CD4-positive, alpha-beta T cell treated with Interleukin-21 for 1 hour (primary cell): ENCODE measurements at places on chromosomes 6 and 20.

GRCh38 chr6:46129629-46130511 lies at the start of gene ENPP4:
Gene ENPP4, plus strand, starts transcription at chr6:46129989. Its CDS starts 9,595 bp downstream, at chr6:46139584.
- DNase-seq, result peak; percentile 98

GRCh38 chr6:168218785-168219566 lies 100.6 kb downstream of the DACT2 start:
- DNase-seq, result no peak

GRCh38 chr6:73418081-73418741 lies 23.6 kb downstream of the DDX43 start:
- DNase-seq, result no peak

DNA sequence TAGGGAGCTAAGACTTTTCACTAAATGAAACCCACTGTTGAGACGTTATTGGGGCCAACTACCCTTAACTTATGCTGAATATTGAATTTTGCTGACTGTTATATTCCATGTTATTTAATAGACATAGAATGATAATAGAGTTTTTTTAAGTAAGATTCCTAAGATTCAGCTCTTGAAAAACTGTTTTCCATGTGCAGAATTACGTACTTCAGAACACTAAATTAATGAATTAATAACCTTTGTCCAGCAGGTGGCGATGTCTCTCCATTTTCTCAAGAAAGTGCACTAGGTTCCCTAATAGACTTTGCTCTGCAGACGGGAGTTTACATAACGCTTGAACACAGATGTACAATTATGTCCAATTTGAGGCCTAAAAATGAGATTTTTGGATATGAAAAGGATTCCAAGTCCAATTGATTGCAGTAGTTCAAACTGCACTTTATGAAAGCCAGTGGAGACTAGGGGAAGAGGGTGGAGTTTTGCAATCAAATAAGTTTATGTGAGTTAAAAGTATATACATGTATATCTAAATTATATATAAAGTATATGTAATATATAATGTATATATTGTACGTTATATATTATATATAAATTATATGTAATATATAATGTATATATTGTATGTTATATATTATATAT lies 282.1 kb downstream of the UST start:
- DNase-seq, result peak; percentile 85

GRCh38 chr20:17841751-17842215 lies 126.8 kb downstream of the SNX5 start:
- no peak for DNase-seq

- DNase-seq, result no peak
Observed at GRCh38 chr6:109469591-109470189, 13.3 kb downstream of the ZBTB24 start.

DNA sequence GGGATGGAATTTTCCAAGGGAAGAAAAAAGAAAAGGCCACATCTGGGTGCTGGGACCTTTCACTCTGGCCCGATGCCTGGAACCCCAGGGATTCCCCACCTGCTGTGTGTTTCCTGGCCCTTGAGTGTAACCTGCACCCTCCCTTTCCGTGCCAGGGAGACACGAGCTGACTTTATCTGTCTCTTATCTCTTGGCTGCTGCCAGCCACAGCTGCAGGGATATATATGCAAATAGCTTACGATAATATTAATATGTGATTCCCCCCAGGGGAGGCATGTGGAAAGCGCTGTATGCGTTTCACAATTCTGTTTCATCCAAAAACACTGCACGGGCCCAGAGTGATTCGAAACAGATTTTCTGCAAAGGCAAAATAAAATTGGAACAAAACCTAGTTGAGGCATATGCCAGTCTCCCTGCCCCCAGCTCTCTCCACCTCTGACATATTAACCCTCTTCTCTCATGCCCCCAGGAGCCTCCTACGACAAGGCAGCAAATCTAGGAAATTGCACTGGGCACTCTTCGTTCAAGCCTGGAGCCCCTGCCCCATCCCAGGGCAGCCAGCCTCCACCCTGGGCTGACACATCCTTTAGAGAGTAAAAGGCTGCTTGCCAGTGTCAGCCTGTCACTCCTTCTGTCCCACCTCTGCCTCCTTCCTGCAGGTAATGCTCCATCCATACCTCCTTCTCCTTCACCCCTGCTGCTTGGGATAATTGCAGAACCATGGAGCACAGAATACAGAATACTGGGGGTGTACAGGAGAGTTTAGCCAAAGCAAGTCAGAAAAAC lies 1.3 kb downstream of the RIPOR3 start:
- DNase-seq, result no peak

- DNase-seq, result no peak
Observed at GRCh38 chr6:131146865-131147264, 11.6 kb downstream of the AKAP7 start.

- no peak for DNase-seq
Observed at GRCh38 chr20:21808863-21809664, 103.6 kb downstream of the PAX1 start.

DNA sequence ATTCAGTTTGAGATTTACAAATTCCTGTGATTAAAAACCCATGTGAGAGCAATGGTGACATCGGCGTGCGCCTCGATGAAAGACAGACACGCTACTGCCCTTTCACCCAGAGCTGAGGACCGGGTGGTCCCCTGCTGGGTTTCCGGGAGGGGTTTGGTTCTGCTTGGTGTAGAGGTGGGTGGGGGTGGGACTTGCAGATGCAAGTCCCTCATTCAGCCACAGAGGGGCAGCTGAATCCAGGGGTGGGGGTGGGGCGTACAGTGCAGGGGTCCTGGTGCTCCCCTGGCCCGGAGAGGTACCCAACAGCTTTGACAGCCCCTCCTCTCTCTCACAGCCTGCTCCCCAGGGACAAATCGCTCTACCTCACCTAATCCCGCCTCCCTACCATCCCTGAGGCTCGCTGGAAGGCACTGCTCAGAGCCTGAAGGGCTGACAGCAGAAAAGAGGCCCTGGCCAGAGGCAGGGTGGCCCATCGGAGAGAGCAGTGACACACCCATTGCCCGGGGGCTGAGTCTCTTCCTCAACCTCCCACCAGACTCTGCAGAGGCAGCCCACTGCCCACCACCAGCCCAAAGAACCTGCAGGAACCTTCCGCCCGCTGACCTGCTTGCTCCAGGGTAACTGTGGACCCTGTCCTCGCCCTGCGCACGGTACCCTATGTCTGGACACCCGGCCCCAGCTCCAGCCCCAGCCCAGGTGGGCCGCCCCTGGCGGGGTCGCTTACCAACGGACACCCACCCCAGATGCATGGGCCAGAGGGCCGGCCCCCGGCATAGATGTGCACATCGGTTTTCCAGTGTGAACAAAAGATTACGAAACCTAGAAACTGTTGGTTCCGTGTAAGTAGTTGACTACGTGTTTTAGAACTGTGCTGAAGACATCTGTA lies 118.4 kb downstream of the JPH2 start:
- DNase-seq, result no peak

GRCh38 chr6:112221561-112221960 lies 32.8 kb downstream of the LAMA4 start:
- DNase-seq, result no peak

DNA sequence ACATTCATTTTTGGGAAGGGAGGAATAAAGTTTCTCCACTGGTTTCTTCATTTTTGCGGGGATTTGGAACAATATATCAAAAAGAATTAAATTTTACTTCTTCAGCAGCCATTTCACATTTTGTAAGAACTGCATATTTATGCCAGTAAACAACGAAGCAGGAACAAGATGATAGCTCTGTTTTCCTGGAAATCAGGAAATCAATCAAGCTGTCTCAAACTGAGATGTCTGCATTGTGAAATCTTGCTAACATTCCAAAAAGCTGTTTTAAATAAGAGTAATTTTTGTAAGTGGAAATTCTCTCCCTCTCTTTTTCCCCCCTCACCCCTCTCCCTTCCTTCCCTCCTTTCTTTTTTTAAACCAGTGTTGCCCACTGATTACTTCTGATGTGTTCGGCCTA lies 20.0 kb downstream of the MAPK13 start:
- DNase-seq, result no peak

DNA sequence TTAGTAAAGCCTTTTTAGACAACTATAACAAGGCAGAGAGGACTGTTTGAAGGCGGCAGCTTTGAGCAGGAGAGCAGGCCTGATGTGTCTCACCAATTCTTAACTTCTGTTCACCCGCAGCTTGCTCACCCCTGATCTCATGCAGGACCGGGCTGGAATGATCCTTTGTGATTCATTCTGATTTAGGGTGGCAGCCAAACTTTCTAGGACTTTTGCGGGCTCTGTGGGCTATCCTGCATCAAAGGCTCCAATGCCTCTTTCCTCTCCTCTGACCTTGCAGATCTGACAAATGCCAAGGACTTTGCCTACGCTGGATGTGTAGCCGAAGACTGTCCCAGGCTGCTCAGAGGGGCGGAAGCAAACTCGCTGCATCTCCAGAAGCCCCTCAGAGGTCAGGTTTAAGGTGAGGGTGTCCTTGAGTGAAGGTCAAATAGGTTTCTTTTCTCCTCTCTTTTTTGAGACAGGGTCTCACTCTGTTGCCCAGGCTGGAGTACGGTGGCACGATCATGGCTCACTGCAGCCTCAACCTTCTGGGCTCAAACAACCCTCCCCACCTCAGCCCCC lies 72.3 kb downstream of the VEGFA start:
- DNase-seq, result no peak

DNA sequence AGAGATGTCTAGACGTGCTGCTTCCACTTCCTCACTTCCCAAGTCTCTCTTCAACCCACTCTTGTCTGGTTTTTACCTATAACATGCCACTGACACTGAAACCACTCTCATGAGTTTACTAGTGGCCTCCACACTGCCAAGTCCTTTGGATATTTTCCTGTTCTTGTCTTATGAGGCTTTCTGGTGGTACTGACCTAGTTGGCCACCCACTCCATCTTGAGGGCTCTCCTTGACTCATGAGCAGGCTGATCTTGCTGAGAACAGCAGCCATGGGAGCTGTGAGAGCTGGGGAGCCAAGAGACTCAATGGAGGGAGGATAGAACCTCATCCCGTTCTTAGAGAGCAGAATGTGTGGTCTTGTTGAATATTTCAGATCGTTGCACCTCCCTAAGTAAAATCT lies 283.4 kb upstream of the PRDM1 start:
- DNase-seq, result no peak

GRCh38 chr6:153858529-153858928 lies 180.5 kb upstream of the OPRM1 start:
- DNase-seq, result no peak

DNA sequence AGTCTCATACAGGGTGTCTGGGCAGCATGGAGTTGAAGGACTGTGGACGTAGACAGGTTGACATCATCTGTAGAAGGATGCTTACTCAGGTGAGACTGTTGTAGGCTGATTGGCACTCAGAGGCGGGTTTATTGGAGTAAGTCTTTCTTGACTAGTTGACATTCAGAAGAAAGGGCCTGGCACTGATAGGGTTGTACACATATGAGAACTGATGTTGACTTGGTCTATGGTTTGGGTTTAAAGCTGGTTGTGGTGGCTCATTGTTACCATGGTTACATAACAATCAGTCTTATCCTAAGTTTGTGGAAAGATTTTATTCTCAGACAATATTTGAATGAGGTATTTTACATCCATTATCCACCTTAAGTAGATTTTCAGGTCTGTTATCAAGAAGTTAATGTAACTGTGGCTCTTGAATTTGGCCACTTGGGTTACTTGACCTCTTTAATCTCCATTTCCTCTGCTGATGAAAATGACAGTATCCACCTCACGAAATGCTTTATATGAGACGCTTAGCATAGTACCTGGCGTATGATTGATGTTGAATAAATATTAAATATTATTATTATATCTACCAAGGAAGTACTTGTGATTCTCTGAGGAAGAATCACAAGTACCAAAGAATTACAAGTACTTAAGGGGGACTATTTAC lies 109.3 kb downstream of the DNAH8 start:
- no peak for DNase-seq

- no peak for DNase-seq
Observed at GRCh38 chr6:107328081-107328480, 131.3 kb downstream of the PDSS2 start.

GRCh38 chr6:15524861-15525401 lies 137.9 kb downstream of the DTNBP1 start:
- DNase-seq, result no peak

- no peak for DNase-seq
Observed at GRCh38 chr20:8431538-8432434, 299.7 kb downstream of the PLCB1 start.

DNA sequence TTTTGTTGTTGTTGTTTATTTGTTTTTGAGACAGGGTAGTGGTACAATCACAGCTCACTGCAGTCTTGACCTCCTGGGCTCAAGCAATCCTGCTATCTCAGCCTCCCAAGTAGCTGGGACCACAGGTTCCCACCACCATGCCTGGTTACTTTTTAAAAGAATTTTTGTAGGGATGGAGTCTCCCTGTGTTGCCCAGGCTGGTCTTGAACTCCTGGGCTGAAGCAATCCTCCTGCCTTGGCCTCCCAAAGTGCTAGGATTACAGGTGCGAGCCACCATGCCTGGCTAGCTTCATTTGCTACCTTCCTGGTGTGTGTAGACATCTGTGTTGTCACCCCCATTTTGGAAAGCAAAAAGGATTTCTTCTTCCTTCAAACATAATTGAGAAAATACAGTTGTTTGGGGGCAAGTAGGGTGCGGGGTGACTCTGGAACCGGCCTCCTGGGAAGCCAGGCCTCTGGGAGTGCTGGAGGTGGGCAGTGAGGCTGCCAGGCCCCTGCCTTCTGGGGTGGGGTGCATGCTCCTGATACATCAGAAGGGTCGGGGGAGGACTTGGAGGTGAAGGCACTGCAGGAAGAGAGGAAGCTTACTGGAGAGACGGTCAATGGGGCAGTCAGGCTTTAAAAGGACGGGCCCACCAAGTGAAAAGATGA lies 28.4 kb downstream of the SYNJ2 start:
- no peak for DNase-seq

- DNase-seq, result no peak
Observed at GRCh38 chr6:18147160-18147559, 7.7 kb downstream of the TPMT start.

DNA sequence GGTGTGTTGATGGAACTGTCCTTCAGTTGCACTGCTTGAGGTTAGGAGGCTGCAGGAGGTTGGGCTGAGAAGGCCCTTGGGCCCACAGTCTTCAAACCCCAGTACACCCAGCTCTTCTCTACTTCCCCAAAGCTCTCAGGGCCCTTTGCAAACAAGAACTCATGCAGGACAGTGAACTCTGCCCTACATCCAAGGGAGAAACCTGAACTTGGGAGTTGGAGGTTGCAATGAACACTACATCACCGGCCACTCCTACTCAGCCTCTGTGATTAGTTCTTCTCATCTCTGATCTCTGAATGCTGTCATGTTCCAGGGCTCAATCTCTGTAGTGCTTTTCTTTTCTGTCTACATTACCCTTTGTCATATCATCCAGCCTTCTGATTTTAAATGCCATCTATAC lies 148.5 kb upstream of the PDE7B start:
- DNase-seq, result no peak

GRCh38 chr6:149150801-149151398 lies 166.6 kb upstream of the TAB2 start:
- DNase-seq, result no peak

GRCh38 chr6:136582711-136583471 lies 32.7 kb upstream of the MAP7 start:
- DNase-seq, result peak; percentile 19

DNA sequence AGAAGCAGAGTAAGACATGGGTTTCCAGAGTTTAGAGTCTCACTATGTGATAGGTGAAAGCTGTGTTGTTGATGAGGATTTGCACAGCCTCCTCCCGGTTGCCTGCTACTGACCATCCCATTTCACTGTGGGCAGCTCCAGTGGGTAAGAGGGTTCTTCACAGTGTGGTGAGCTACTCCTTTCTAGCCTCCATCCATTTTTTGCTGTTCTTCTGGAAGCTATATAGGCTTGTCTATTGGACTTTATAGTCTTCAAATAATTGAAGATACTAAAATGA lies 13.4 kb downstream of the UST start:
- DNase-seq, result no peak

- DNase-seq, result no peak
Observed at GRCh38 chr6:161667957-161668356, 394.1 kb upstream of the AGPAT4 start.
